ENCODE measurements at places on chromosomes 6 and 20.
A peak's percentile ranks its signal among the peaks of the same experiment; 100 is the strongest.

GRCh38 chr20:64041040-64041780, 5.2 kb downstream of the C20orf204 start:
- no peak overlapping the region for H3K27ac ChIP-seq
- peaks cover 8% of the 10 kb centered on the region for H3K27me3 ChIP-seq
- no peak for DNase-seq
- no peaks in the 10 kb centered on the region for H3K36me3 ChIP-seq
- no peak overlapping the region for H3K4me3 ChIP-seq
- H3K4me1 ChIP-seq: peaks cover 18% of the 10 kb centered on the region

- DNase-seq: no peak
- H3K4me3 ChIP-seq: no peak overlapping the region
- no peaks in the 10 kb centered on the region for H3K27me3 ChIP-seq
- H3K27ac ChIP-seq: no peak overlapping the region
Measured at GRCh38 chr6:150352321-150353296, 16.2 kb upstream of the IYD start.

DNA sequence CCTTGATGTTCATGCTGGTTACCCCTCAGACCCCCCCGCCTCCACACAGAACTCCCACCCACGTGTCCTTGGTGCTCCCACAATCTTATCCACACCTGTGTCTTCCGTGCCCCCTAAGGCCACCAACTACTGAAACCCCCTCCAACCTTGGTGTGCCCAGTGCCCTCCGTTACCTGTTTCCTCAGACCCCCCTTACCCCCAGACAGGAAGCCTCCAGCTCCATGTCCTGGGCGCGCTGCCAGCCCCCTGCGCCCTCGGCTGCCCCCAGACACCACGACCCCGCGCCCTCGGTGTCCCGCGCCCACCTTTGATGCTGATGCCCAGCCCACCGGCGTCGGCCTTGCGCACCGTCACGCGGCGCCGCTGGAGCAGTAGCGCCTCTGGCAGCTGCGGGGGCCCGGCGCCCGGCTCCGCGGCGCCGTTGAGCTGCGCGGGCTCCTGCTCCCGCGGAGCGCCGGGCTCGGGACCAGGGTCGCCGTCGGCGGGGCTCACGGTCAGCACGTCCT, 504 bp downstream of the SNTA1 start:
- no peaks in the 10 kb centered on the region for H3K36me3 ChIP-seq
- H3K4me1 ChIP-seq: 0 out of 2 replicates have a peak, but pooled peaks cover 2% of the 10 kb centered on the region
- DNase-seq: no peak

DNA sequence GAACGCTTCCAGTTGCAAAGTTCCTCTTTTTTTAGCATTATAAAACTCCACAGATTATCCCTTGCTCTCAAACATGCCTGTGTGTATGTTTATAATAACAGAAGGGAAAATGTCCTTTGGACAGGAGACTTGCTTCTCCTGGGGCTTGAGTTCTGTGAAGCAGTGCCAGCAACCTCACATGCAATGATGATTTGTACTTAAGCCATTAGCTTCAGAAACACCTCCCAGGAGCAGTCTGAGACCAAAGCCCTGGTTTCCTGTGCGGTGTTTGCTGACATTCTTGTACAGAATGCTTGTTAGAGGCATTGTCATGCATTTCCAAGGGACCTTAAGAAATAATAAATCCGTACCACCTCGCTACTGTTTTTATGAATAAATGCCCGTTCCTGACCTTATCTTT, 752.8 kb downstream of the CBLN4 start:
- no peak overlapping the region for H3K27ac ChIP-seq
- H3K4me1 ChIP-seq: no peaks in the 10 kb centered on the region
- no peak for DNase-seq
- H3K4me3 ChIP-seq: no peak overlapping the region
- no peaks in the 10 kb centered on the region for H3K36me3 ChIP-seq

DNA sequence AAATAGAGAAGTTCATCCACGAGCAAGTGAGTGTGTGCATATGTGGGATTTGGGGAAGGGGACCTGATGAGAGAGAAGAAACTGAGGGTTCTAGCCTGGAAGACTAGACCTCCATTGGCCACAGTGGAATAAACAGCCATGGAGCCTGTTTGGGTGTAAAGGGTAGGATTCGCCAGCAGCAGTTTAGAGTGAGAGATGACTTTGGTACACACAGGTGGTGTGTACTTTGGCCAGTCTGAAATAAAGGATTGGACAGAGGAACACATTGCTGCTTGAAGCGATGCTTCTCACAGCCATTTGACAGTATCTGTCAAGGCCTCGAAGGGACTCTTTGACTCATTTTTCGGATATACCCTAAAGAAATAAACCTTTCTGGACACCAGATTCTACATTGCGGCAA, 29.2 kb downstream of the PLEKHG1 start:
- no peaks in the 10 kb centered on the region for H3K36me3 ChIP-seq
- H3K27me3 ChIP-seq: no peaks in the 10 kb centered on the region
- DNase-seq: no peak
- no peak overlapping the region for H3K4me3 ChIP-seq

DNA sequence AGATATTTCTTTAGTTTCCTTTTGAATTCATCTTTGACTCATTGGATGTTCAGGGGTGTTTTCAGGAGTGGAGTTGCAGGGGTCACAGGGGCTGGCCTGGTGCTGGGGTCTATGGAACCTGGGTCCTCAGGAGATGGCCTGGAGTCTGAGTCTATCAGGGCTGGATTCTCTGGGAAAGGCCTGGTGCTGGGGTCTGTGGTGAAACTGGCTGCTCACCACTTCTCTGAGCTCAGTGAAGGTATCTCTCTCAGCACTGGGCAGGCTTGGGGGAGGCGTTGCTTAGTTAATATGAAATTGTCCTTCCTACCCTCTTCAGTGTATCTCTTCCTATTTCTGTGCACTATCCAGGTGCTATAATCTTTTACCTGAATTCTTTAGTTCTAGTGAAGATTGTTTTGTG, 83.1 kb upstream of the SLC24A3 start:
- H3K4me1 ChIP-seq: no peaks in the 10 kb centered on the region
- H3K4me3 ChIP-seq: no peak overlapping the region
- DNase-seq: no peak
- H3K36me3 ChIP-seq: no peaks in the 10 kb centered on the region
- H3K27me3 ChIP-seq: no peaks in the 10 kb centered on the region

GRCh38 chr20:31551163-31552081, 37.2 kb downstream of the HM13 start:
- DNase-seq: no peak
- no peaks in the 10 kb centered on the region for H3K4me1 ChIP-seq
- no peak overlapping the region for H3K4me3 ChIP-seq
- H3K36me3 ChIP-seq: peaks cover 25% of the 10 kb centered on the region

- H3K27me3 ChIP-seq: no peaks in the 10 kb centered on the region
- H3K4me1 ChIP-seq: no peaks in the 10 kb centered on the region
- no peaks in the 10 kb centered on the region for H3K36me3 ChIP-seq
- DNase-seq: no peak
- H3K4me3 ChIP-seq: no peak overlapping the region
- no peak overlapping the region for H3K27ac ChIP-seq
Measured at GRCh38 chr6:99130897-99131873, 183.4 kb upstream of the FBXL4 start.

GRCh38 chr6:134948142-134948541, 1.8 kb downstream of the ALDH8A1 start:
- no peak overlapping the region for H3K27ac ChIP-seq
- H3K4me3 ChIP-seq: no peak overlapping the region
- H3K27me3 ChIP-seq: no peaks in the 10 kb centered on the region

DNA sequence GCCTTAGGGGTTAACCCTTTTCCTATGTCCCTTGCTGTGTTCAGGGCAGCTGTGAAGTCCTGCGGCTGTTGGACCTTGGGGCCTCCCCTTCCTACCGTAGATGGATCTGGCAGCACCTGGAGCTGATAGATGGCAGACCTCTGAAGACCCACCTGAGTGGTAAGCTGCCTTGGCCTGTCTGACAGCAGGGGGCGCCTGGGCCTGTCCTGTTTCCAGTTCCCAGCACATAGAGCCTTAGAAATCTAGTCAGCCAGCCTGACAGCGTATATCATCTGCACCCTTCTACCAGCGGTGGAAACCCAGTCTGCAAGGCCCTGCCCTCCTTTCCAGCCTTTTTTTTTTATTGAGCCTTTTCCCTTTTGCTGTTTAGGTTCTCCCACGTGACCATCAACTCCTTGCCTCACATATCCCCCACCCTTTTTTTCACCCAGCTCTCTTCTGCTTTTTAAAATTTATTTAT, 26.6 kb downstream of the CNBD2 start:
- H3K27ac ChIP-seq: no peak overlapping the region
- no peaks in the 10 kb centered on the region for H3K27me3 ChIP-seq
- H3K4me1 ChIP-seq: no peaks in the 10 kb centered on the region
- no peak overlapping the region for H3K4me3 ChIP-seq
- no peaks in the 10 kb centered on the region for H3K36me3 ChIP-seq

- H3K4me3 ChIP-seq: no peak overlapping the region
- H3K4me1 ChIP-seq: no peaks in the 10 kb centered on the region
- H3K27ac ChIP-seq: no peak overlapping the region
Measured at GRCh38 chr6:144161975-144162374, 11.7 kb downstream of the STX11 start.

GRCh38 chr6:116682334-116682712, 1.3 kb downstream of the KPNA5 start:
- H3K4me3 ChIP-seq: peak overlapping the region; percentile 34
- no peaks in the 10 kb centered on the region for H3K36me3 ChIP-seq
- H3K27me3 ChIP-seq: no peaks in the 10 kb centered on the region
- H3K27ac ChIP-seq: no peak overlapping the region
- DNase-seq: no peak
- no peaks in the 10 kb centered on the region for H3K4me1 ChIP-seq

DNA sequence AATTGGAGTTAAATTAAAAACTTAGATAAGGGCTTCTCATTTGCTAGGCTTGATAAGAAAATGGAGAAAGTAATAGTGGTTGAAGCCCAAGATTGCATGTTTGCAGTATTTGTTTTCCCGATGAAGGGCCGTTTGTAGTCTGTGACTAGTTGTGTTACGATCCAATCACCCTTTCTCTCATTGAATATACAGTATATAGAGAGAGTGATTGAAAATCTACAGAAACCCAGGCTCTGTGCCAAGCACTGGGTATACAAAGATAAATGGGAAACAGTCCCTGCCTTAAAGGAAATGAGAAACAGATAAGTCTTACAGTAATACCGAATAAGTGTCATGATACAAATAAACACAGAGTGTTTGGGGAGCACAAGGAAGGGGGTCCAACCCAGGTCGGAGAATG, 55.2 kb upstream of the CDKAL1 start:
- peaks cover 6% of the 10 kb centered on the region for H3K36me3 ChIP-seq
- no peak overlapping the region for H3K27ac ChIP-seq
- no peaks in the 10 kb centered on the region for H3K27me3 ChIP-seq
- H3K4me3 ChIP-seq: no peak overlapping the region
- H3K4me1 ChIP-seq: no peaks in the 10 kb centered on the region

- no peak overlapping the region for H3K27ac ChIP-seq
- no peaks in the 10 kb centered on the region for H3K27me3 ChIP-seq
- H3K36me3 ChIP-seq: no peaks in the 10 kb centered on the region
- DNase-seq: peak; percentile 50
- no peak overlapping the region for H3K4me3 ChIP-seq
Measured at GRCh38 chr6:21742238-21742660, 148.7 kb downstream of the SOX4 start.

GRCh38 chr20:22322513-22322912, 261.9 kb downstream of the FOXA2 start:
- H3K36me3 ChIP-seq: no peaks in the 10 kb centered on the region
- no peak for DNase-seq
- no peaks in the 10 kb centered on the region for H3K4me1 ChIP-seq
- H3K27me3 ChIP-seq: no peaks in the 10 kb centered on the region
- H3K4me3 ChIP-seq: no peak overlapping the region

- no peaks in the 10 kb centered on the region for H3K36me3 ChIP-seq
- DNase-seq: no peak
- no peak overlapping the region for H3K27ac ChIP-seq
- H3K4me1 ChIP-seq: peaks cover 5% of the 10 kb centered on the region
- no peaks in the 10 kb centered on the region for H3K27me3 ChIP-seq
- no peak overlapping the region for H3K4me3 ChIP-seq
Measured at GRCh38 chr6:37922563-37922962, 103.0 kb downstream of the ZFAND3 start.

DNA sequence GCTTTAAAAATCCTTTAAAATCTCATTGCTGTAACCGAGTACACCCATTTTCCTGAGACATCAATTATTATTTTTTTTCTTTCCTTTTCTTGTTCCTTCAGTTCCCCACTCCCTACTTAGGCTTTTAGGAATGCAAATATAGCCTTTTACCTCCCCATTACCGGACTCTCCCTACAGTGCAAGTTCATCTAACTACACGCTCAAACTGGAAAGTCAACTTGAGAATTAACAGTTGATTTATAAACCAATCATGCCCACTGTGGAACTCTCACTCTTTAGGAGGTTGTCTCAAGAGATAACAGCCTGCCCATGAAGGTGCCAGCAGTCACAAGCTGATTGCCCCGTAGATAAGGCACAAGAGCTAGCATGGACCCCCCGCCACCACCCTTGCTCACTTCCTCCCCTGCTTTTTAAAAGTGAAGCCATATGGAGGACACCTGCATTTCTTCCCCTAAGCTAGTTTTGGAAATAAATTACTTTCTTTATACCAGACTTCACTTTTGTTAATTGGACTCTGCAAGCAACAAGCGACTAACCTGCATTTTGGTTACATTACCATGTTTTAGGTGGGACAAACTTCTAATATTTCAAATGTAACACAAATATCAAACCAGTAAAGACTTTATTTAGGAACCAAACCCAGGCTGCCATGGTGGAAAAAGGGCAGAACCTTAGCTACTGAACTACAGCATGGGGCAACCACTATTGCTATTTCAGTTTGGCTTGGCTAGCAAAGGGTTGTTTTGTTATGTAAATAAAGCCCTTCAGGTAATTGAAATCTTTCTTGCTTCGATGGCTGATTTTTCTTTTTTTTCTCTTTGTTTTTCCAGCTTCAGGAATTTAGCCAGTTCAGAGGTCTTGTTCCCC, 34.9 kb downstream of the UBD start:
- H3K4me1 ChIP-seq: no peaks in the 10 kb centered on the region
- H3K27ac ChIP-seq: no peak overlapping the region
- peak; percentile 11 for DNase-seq
- H3K36me3 ChIP-seq: no peaks in the 10 kb centered on the region
- no peak overlapping the region for H3K4me3 ChIP-seq

DNA sequence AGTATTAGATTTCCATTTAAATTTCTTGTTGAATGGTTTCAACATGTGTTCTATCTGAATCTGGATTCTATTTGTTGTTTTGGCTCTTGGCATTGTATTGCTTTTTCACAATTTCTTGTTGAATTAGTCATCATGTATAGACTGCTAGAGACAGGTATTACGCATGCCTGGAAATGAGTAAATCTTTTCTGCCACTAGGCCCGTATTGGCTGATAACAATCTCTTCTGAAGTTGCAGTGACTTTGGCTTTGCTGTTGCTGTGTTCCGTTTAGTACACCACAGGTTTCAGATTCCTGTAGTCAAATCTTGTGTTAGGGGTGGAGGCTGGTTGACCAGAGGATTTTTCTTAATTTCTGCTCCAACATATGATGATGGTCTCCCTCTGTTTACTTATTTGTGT, 1339.4 kb downstream of the GRIK2 start:
- H3K36me3 ChIP-seq: no peaks in the 10 kb centered on the region
- no peaks in the 10 kb centered on the region for H3K4me1 ChIP-seq
- H3K4me3 ChIP-seq: no peak overlapping the region

Data from iPS DF 6.9 (cell line).